ENCODE measurements at places on chromosomes 5 and 9.
A peak's percentile ranks its signal among the peaks of the same experiment; 100 is the strongest.

DNA sequence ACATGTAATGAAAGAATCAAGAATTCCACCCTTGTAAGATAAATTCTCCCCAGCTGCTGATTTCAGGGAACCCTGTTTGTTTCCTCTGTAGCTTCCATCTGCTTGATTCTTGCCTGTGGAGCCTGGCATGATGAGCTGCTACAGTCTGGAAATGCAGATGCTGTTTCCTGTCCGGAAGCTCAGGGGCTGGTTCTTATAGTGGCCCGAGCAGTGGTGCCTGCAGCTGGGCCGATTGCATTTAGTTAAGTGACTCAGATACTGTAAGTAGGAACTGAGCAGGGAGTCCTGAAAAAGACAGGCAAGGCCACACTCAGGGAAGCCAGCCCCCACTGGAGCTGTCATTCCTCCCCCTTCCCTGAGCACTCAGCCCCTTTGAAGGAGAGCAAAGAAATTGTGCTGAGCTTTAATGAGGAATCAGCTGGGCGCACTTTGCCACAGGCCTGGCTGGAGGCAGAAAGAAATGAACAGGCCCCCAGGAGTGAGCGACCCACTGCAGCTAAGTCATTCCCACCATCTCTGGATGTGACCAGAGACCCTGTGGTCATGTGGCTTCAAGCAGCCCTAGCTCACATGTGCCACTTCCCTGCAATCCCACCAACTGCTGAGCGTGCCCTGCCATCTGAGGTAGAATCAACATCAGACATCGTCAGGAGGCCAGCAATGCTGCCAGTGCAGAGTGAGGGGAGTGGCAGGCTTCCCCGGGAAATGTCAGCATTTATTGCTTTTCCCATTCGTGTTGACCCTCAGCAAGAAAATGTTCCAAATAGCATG lies 206.0 kb upstream of the WWC1 start:
- no peak for DNase-seq

DNA sequence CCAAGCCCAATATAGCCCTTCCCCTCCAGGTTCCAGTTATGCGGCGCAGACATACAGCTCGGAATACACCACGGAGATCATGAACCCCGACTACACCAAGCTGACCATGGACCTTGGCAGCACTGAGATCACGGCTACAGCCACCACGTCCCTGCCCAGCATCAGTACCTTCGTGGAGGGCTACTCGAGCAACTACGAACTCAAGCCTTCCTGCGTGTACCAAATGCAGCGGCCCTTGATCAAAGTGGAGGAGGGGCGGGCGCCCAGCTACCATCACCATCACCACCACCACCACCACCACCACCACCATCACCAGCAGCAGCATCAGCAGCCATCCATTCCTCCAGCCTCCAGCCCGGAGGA lies 6.3 kb downstream of the NR4A3 start:
- no peak for DNase-seq

GRCh38 chr5:127421471-127421870 lies 96.0 kb upstream of the PRRC1 start:
- no peak for DNase-seq

- no peak for DNase-seq
Observed at GRCh38 chr5:58294598-58295305, 165.1 kb downstream of the PLK2 start.

GRCh38 chr9:89476546-89476945 lies 21.4 kb downstream of the SEMA4D start:
- DNase-seq: no peak

DNA sequence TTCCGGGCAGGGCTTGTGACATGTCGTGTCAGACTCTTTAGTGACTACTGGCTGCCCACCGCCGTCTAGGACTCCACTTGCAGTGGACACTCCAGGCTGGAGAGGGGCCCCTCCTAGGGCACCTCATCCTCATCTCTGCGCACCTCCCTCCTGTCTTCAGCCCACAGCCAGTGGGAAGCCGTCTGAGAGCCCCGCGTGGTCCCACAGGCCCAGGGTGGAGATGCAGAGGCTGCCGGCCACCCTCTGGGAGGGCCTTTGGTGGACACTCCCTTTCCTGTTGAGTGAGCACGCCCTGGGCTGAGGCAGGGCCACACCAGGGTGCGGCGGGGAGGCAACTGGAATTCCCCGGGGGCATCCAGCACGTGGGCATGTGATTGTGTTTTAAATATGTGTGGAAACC lies 80.5 kb downstream of the IRX2 start:
- no peak for DNase-seq

- DNase-seq: no peak
Observed at GRCh38 chr9:125854553-125855275, 107.5 kb downstream of the PBX3 start.

DNA sequence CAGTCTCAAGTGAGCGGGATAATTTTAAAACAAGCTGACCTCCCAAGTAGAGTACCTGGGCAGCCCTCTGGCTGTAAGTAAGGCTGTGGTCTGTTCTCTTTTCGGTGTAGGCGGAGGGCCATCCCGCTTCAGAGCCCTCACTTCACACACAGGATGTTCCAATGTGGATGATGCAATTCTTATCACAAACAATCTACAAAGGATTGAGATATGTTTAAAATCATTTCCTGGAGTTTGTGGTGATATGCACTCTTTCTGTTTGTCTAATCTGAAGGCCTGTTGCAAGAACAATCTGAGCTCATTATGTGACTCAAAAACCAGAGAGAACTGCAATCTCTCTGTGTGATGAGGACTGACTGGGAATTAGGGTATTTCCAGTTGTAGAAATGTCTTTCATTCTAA lies 42.5 kb downstream of the ITGA2 start:
- no peak for DNase-seq

- no peak for DNase-seq
Observed at GRCh38 chr5:77844373-77844622, 68.2 kb upstream of the TBCA start.

- DNase-seq: no peak
Observed at GRCh38 chr5:66080664-66081063, 63.4 kb upstream of the SREK1 start.

DNA sequence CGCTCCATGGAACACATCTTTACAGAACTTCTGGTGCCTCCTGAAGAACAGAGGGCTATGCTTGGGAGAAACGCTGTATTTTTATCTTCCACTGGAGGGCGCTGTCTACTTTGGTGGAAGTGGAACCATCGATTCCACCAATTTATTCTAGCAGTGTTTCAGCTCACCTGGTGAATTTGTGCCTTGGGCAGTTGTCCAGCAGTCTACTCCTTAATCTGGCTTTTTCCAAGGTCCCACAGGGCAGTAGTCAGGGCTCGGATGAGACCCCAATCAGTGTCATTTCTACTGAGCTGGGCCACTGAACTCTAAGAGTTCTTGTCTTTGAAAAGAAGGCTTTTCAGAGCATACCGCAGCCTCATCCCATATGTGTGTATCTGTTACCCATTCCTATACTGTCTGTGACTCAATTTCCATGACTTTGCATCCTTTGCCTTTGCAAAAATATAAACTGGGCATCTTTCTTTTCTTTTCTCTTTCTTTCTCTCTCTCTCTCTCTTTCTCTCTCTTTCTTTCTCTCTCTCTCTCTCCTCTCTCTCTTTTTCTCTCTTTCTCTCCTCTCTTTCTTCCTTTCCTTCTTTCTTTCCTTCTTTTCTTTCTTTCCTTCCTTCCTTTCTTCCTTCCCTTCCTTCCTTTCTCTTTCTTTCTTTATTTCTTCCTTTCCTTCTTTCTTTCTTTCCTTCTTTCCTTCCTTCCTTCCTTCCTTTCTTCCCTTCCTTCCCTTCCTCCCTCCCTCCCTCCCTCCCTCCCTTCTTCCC lies 138.4 kb upstream of the ZNF618 start:
- DNase-seq: peak; percentile 3

DNA sequence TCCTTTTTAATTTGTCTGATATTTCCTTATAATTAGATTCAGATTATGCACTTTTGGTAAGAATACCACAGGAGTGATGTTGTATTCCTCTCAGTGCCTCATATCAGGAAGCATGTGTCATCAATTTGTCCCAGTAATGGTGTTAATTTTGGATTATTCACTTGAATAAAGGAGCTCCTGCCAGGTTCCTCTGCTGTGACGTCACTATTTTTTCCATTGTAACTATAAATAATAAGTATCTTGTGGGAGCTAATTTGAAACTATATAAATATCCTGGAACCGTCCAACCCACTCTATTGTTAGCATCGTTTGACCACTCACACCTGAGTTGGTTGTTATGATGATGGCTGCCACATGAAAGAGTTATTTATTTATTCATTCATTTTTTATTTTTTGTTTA lies 107.9 kb downstream of the INVS start:
- DNase-seq: no peak

DNA sequence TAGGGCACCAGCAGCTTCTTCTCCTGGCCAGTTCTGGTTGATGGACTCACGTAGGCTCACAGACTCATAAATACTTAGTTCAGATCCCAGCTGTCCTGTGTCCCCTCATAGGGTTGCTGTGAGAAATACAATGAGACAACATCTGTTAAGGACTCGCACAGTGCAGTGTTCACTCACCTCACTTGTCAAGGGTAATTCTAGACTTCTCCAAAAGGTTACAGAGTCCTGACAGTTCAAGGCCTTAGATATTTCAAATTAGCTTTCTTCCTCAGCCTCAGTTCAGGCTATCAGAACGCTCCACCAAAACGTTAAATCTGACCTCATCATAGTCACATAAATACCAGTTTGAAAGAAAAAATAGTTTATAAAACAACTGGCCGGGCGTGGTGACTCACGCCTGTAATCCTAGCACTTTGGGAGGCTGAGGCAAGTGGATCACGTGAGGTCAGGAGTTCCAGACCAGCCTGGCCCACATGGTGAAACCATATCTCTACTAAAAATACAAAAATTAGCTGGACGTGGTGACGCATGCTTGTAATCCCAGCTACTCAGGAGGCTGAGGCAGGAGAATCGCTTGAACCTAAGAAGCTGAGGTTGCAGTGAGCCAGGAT lies 106.3 kb downstream of the UGCG start:
- DNase-seq: no peak

- DNase-seq: no peak
Observed at GRCh38 chr5:174022384-174023095, 23.0 kb upstream of the NSG2 start.

DNA sequence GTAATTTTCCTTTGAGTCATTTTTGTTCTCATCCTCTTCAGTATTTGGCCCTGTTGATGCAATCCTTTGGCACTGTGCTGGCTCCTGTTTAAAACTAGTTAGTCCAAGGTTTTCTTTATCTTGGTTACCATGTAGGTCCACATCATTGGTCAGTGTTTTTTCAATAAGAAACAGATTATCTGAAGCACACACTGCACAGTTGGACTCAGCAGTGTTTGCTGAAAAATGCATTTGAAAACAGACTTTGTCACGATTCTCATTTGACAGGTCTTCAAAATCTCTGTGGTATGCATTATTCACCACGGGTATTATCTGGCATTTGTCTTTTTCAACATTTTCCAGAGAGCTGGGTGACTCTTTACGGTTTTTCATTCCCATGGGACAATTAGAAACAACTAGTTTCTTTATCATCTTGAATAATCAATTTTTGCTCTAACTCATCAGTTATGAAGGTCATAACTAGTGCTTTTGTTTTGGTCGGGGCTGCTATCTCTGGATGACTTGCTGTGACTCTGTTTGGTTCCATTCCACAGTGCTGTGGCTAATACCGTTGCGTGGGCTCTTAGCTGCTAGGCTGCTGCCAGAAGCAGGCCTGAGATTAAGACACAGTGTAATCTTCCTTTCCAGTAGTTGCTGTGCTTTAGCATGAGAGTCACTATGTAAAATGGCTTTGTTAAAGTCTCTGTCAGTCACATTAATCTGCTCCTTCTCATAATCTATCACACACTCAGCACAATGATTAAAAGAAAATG lies 36.2 kb downstream of the NUDT12 start:
- DNase-seq: no peak

DNA sequence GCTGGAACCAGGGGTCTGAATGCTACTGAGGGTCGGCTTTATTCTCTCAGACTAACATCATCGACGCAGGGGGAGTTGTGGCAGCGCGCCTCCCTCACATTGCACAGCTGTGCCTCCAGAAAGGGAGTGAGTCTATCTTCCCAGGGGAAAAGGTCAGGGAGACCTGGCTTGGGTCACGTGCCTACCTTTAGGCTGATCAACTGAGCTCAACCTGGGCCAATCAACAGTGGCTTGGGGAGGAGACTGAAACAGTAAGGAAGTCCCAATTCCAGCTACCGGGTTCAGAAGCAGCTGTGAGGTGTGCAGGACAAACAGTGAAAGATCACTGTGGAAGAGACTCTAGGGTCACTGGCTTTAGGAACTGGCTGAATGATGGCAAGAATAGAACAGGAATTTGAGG lies 14.3 kb downstream of the SNX30 start:
- DNase-seq: no peak

GRCh38 chr5:82417776-82418607 lies 139.8 kb upstream of the RPS23 start:
- DNase-seq: no peak

GRCh38 chr5:18601185-18601584 lies 966.9 kb downstream of the TAF11L14 start:
- no peak for DNase-seq

DNA sequence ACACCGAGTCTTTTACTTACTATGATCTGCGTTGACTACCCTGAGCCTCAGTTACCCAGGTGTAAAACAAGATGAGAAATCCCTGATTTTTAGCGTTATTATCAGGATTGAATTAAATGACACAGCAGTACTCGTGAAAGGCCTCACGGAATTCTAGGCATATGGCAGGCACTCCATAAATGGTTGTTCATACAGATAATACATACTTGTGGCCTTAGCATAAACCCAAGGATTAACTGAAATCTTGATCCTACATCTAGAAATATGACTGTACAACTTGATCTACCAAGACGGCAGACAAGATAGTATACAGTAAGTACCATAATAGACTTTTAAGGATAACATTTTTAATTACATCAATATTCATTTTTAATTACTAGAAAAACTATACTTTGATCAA lies 409.8 kb downstream of the BNC2 start:
- DNase-seq: no peak

GRCh38 chr9:37512437-37512836 lies 26.7 kb downstream of the POLR1E start:
- peak; percentile 70 for DNase-seq

- DNase-seq: no peak
Observed at GRCh38 chr5:85334-85995, 6.5 kb upstream of the PLEKHG4B start.

- DNase-seq: no peak
Observed at GRCh38 chr9:2466703-2467102, 154.9 kb upstream of the VLDLR start.

DNA sequence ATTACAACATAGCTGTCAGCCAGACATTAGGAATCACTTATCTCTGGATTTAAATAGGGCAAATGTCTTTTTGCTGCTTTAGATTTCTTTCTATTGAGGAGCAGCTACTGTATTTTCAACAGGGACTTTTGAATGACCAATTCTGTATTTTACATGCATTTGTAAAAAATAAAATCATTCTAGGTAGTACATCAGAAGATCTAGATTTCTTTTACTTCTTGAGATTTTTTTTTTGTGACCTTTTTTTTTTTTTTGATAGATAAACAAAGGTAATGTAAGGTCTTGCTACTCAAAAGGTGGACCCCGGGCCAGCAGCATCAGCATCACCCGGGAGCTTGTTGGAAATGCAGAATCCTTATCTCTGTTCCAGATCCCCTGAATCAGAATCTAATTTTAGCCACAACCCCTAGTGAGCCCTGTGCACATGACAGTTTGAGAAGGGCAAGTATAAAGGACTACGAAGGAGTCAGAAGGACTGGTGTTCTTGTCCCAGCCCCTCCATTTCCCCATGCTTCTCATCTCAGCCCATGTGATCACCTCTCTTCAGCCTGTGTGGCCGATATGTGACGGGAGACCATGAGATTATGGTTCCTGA lies 37.7 kb upstream of the CKMT2 start:
- no peak for DNase-seq

GRCh38 chr5:53172630-53173029 lies 63.1 kb upstream of the MOCS2 start:
- no peak for DNase-seq

- no peak for DNase-seq
Observed at GRCh38 chr9:72038408-72038807, 22.0 kb downstream of the C9orf57 start.

Data from CD4-positive, alpha-beta T cell treated with Interleukin-1 beta for 1 hour (primary cell).